ENCODE measurements at places on chromosomes 7 and 10.

- no peak for DNase-seq
Measured at GRCh38 chr10:33796680-33797079, 462.2 kb upstream of the NRP1 start.

GRCh38 chr7:94182066-94182465 lies 177.9 kb upstream of the BET1 start:
- no peak for DNase-seq

- DNase-seq: no peak
Measured at GRCh38 chr10:75302029-75302428, 66.3 kb upstream of the COMTD1 start.

- no peak for DNase-seq
Measured at GRCh38 chr7:87886875-87887274, 10.6 kb downstream of the DBF4 start.
